SK-MEL-5 (cell line): ENCODE measurements at places on chromosomes 16 and 17. TPM values are rescaled to one million over a fixed set of nuclear protein-coding genes. Genes with fewer than 3 reads are reported as not detected.
A peak's percentile ranks its signal among the peaks of the same experiment; 100 is the strongest.

DNA sequence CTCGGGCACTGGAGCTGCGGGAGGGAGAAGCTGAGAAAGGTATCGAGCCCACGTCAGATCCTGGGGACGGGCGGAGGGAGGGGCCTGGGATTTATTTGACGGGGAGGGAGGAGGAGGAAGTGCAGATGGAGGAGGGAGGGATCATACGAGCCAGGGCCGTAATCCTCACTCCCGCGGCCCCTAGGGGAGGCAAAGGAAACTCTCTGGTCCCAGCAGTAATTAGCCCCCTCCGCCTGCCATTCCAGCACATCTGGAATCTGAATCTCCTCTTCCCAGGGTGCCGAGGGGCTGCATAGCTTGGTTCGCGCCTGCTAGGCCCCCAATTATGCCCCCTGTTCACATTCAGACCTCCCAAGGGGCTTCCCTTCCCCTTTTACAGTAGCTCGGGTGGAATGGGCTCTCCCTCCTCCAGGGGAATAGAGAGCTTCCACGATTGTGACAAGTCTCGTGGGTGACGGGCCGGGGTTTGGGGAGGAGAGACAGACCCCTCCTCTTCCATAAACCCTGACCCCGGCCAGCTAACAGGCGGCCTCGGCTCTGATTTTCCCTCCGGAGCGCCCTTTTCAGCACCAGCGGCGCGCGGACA lies at the start of gene SEZ6L2:
TSS of gene SEZ6L2 (minus strand) at position 35 of the 586 bp plus-strand sequence. CDS start 531 bp downstream, outside the sequence.
- DNase-seq = peak; percentile 91

Gene CLEC10A
- total RNA-seq = not detected in 2 replicates

Gene SHISA6
- not detected in 2 replicates for total RNA-seq

DNA sequence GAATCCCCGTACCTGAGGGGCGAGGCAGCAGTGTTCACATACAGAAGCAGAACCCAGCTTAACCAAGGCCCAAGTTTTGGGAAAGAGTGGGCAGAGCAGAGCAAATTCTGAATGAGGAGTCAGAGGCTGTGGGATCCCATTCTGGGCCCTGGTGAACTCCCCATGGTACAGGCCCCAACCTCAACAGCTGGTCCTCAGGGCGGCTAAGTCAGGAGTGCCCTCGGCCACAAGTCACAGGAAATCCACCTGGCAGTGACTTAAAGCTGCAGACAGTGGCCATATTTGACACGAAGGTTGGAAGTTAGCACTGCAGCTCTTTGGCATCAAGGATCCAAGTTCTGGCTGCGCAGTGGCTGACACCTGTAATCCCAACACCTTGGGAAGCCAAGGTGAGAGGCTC lies 237.1 kb downstream of the PARN start:
- DNase-seq = no peak

Gene HSF4
- 28.7 and 40.9 TPM in 2 replicates for total RNA-seq

DNA sequence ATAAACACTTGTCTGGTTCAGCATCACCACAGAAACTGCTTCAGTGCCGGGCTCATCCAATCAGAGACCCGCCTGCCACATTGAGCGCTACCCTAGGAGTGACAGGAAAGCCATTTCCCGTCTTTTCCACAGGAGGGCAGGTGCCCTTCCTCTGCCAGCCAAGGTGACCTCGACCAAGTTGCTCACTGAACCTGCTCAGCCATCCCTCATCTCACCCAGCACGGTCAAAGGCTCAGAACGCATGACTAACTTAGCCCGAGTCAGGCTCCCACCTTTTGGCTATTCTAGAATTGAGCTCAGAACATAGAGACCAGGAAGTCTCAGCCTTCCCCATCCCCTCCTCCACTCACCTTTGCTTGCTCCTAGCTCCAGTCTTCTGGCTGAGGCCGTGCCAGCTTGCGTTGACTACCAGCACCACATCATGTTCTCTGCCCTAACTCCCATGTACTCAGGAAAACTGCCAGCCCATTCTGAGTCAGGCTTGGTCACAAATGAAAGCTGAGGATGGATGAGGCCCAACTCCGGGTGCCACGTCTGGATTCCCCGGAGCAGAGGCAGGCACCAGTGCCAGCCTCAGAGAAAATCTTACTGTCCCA lies 15.6 kb downstream of the MRPS23 start:
- DNase-seq = no peak

DNA sequence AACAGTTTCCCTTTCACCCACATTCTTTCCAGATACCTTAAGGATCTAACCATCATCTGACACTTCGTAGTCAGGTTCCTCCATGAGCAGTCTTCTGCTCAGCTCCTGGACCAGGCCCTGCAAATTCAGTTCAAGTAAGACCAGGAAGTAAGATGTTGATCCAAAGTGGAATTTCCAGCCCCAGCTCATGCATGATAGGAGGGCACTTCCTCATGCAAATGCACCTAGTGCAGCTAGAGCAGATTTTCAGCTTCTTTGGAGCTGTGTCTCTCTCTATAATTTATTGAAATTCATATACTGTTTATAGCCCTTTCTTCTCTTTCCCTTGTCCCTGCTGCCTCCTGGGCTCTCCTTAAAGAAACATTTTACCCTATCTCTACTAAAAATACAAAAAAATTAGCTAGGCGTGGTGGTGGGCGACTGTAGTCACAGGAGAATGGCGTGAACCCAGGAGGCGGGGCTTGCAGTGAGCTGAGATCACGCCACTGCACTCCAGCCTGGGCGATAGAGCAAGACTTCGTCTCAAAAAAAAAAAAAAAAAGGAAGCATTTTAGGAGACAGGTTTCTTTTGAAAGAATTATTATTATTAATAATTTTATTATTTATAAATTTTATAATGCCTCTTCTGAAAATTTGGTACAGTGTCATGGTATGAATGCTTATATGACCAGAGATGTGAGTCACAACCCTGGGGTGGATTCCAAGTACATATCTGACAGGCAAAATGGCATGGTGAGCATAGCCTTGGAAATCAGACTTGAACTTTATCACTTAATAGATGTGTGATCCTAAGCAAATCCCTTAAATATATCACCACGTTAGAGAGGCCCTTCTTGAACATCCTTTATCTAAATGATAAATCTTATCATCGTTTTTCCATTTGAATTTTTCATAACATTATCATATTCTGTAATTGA lies 94.3 kb downstream of the SSH2 start:
- DNase-seq = no peak

Gene CNTNAP1
- 2.5 and 4.6 TPM in 2 replicates for total RNA-seq

DNA sequence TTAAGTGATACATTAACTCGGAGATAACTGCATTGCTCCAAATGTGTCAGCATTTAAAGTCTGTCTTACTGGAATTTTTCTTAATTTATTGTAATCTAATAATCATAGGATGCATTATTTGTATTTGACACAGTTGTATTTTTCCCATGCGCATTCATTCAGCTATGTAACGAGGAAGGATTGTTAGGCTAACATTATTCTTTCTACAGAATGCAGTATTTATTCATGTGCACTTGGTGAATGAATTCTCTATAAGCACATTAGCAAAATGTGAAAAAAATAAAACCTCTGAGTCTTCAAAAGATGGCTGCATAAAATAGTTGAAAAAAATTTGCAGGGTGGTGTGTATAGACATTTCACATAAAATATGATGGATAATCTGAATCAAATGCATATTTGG lies 168.6 kb downstream of the CNTNAP4 start:
- DNase-seq = no peak

DNA sequence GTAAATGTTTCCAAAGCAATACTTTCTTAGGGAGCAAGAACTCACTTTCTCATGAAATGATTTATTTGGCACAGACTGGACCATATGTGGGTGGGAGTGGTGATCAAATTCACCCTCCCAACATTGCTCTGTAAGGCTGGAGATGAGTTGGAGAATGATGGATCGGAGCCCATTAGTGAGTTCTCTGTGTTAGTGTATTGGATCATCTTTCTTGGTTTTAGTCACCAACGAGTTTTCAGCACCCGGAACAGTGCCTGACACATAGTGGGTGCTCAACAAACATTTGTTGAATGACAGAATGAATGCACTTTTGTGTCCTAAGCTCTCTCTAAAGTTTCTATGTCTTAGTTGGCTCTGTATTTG lies 104.5 kb upstream of the FAM20A start:
- no peak for DNase-seq

GRCh38 chr17:71966055-71966454 lies 154.8 kb upstream of the SOX9 start:
- no peak for DNase-seq

DNA sequence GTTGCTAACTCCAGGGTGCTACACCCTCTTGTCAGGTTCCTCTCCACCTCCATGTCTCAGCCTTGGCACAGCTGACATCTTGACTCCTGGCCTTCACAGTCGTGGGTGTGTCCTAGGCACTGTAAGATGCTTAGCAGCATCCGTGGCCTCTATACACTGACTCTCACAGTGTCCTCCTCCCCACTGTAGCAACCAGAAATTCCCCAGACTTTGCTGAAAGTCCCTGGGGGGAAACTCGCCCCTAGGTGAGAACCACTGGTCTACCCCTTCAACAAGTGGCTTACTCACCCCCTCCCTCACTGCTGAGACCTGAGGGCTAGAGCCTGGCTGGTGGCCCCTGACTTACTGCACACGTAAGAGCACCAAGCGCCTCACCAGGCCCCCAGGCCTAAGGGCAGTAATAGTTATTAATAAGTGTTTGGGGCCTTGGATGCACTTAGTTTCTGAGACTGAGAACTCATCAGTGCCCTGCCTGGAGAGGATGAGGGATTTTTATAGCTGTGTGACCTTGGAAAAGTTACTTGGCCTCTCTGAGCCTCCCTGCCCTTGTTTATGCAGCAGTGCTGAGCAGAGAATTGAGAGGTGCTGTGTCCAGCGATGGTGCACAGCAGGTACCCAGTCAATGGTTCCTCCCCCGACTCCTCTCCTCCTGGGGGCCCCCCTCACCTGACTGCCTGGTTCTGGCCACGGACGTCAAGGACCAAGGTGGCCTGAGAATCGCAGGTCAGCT lies 67.1 kb downstream of the RMI2 start:
- no peak for DNase-seq

DNA sequence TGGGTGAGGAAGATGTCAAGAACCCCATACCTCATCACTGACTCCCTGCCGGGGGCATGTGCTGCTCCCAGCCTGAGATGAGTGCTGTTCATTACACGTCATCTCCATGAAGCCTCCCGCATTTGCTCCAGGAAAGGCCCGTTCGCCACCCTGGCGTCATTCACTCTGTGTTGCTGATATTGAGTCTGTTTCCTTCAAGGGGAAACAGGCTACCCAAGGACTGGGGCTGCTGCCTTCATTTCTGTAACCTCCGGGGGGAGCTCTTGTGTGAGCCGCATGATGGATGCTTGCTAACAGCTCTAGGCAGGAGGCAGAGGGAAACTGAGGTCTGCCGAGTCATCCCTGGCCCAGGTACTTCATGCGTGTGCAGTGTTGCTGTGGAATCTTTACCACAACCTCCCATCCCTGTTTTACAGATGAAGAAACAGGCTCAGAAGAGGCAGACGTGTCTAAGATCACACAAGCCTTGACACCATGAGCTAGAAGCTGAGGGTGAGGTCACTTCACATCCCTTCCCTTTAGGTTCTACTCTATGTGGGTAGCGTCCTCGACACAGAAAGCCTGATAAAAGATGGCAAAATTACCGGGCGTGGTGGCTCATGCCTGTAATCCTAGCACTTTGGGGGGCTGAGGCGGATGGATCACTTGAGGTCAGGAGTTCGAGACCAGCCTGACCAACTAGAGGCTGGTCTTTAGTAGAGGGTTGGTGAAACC lies 3.5 kb upstream of the ARMC5 start:
- peak; percentile 44 for DNase-seq

- no peak for DNase-seq
Observed at GRCh38 chr17:32819035-32819434, 57.9 kb downstream of the MYO1D start.

DNA sequence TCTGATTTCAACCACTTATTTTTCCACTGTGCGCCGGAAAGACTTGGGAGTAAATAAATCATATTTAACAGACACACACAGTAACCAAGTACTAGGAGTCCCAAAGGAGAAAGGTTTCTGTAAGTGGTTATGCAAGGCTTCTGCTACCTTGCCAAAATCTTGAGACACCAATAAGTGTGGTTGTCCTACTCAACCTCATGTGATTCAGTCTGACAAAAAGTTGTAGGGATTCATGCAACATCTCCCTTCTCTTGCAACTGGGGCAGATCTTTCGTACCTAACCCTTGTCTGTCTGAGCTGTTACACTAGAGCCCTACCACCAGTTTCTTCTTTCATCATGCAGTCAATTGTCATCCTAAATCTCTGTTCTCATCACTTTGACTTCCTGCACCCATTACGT lies 69.9 kb upstream of the NUDT7 start:
- no peak for DNase-seq

- no peak for DNase-seq
Observed at GRCh38 chr16:4142268-4142667, 26.0 kb upstream of the ADCY9 start.

DNA sequence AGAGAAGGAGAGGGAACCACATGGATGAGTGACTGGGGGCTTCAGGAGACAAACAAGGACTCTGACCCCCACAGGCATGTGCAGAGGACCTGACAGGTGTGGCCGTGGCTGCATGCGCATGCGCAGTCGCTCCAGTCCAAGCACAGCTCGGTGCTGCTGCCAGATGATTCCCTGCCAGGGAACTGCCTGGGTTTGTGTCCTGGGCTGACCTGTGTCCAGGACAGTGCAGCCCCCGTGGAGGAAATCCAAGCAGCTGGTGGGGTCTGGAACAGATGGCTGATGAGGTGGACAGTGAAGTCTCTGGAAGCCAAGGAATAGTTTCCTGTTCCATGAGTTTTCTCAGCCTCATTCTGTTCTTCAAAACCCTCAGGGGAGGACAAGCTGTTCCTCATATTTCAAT lies 27.3 kb downstream of the LASP1 start:
- no peak for DNase-seq

DNA sequence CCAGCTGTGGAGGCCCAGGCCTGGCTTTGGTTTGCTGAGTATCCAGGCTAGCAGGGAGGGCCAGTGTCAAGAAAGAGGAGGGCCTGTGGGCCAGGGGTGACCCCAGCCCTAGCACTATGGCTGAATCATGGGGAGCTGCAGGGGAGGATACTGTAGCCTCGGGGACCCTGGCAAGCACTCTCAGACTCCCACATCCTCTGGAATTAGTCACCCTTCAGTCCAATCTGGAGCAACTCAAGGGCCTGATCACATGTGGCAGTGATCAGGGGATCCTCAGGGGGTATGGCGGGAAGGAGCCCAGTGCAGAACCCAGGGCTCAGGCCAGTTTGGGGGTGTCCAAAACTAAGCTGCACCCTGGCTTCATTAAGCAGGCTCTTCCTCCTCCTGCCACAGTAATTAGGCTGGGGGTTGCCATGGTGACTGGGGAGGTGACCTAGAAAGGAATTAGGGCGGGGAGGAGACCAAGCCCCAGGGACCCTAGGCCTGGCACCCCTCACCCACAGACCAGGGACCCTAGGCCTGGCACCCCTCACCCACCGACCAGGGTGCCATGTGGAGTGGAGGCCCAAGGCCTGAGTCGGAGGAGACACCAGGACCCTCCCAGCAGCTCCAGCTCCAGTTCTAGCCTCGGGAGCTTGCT lies 5.8 kb downstream of the NLGN2 start:
- DNase-seq = no peak

GRCh38 chr17:44844390-44844830 lies 3.3 kb upstream of the HIGD1B start:
- DNase-seq = no peak

- DNase-seq = no peak
Observed at GRCh38 chr16:78199325-78200022, 100.0 kb downstream of the WWOX start.

GRCh38 chr16:9138731-9139501 lies 47.5 kb downstream of the HAPSTR1 start:
- peak; percentile 76 for DNase-seq
